ENCODE measurements at places on chromosomes 3 and 15.

DNA sequence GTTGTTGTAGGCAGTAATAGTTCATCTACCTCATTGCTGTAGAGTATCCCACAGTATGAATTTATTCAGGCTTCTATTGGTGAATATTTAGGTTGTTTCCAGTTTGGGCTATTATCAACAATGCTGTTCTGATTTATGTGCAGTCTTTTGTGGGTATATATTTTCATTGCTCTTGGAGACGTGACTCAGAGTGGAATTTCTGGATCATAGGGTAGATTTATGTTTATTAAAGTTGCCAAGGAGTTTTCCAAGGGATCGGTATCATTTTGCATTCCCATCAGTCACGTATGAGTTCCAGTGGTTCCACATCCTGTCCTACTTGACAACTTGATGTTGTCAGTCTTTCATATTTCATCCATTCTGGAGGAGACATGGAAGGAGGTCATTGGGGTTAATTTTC is 8.4 kb upstream of the HRH1 start:
- DNase-seq = no peak

GRCh38 chr3:116083683-116084082 is 361.6 kb downstream of the LSAMP start:
- DNase-seq = no peak

DNA sequence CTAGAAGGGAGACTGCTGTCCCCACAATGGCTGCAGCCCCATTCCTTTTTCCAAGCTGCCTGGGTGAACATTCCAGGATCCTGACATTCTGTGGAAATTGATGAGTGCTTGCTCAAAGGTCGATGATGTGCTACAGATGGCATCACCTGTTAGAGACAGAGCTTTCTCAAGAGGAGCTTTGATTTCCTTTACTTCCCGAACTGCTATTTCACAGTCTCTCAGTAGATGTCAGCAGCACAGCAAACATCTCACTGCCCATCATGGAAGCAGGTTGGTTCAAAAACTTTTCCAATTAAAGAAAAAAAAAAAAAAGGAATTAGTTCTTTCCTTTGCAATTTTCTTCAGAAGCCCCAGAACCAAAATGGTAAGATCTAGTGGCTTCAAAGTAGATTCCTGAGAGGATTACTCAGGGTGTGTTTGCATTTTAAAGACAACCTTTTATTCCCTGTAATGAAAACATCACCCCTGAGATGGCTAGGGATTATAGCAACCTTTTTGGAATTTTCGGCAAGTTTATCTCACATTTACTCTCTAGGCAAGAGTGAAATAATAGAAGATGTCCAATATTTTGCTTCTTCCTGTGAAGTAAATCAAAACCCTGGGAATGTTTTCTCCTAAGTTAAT is 44.8 kb downstream of the POLR2M start:
- no peak for DNase-seq

DNA sequence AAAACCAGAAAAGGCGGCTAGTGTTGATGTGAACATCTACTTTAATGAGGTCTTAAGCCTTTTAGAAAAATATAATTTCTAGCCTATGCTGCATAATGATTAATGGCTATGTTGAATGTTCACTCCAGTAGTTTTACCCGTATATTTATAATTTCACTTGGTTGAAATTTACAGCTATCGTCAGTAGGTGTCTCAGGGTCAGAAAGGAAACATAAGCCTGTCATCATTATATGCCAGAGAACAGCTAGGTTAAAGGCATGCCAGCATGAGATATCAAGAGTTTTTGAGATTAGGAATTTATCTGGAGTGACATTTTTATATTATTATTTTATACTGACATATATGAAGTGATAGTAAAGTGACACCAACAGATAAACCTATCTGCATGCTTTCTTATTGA is 904.1 kb downstream of the OTOL1 start:
- DNase-seq = no peak

GRCh38 chr15:98774756-98775497 is 126.6 kb downstream of the IGF1R start:
- DNase-seq = no peak

GRCh38 chr3:60391292-60391691 is 860.0 kb downstream of the FHIT start:
- no peak for DNase-seq

Data from activated naive CD4-positive, alpha-beta T cell treated with anti-CD3 and anti-CD28 coated beads, Interleukin-2, amount 50 U/mL, for 72 hours (primary cell).